Activated B cell treated with CpG ODN at 0.5 μM for 24 hours (primary cell): ENCODE measurements at places on chromosomes 2 and 18. TPM values are rescaled to one million over a fixed set of nuclear protein-coding genes. Genes with fewer than 3 reads are reported as not detected.

GRCh38 chr2:42860319-42861094, 68.1 kb upstream of the HAAO start:
- DNase-seq = no peak

The DNMT3A gene
- total RNA-seq = 45.0 and 49.9 TPM in 2 replicates

GRCh38 chr2:105438104-105438929, 39.5 kb upstream of the FHL2 start:
- no peak for DNase-seq

The PHLPP1 gene
- total RNA-seq = 13.7 and 16.1 TPM in 2 replicates

The PRKAG3 gene
- total RNA-seq = not detected in 2 replicates

- DNase-seq = no peak
Measured at GRCh38 chr2:36493306-36493705, 104.7 kb downstream of the FEZ2 start.

The CCDC85A gene
- not detected in 2 replicates for total RNA-seq

The BUB1 gene
- 5.9 and 6.2 TPM in 2 replicates for total RNA-seq

DNA sequence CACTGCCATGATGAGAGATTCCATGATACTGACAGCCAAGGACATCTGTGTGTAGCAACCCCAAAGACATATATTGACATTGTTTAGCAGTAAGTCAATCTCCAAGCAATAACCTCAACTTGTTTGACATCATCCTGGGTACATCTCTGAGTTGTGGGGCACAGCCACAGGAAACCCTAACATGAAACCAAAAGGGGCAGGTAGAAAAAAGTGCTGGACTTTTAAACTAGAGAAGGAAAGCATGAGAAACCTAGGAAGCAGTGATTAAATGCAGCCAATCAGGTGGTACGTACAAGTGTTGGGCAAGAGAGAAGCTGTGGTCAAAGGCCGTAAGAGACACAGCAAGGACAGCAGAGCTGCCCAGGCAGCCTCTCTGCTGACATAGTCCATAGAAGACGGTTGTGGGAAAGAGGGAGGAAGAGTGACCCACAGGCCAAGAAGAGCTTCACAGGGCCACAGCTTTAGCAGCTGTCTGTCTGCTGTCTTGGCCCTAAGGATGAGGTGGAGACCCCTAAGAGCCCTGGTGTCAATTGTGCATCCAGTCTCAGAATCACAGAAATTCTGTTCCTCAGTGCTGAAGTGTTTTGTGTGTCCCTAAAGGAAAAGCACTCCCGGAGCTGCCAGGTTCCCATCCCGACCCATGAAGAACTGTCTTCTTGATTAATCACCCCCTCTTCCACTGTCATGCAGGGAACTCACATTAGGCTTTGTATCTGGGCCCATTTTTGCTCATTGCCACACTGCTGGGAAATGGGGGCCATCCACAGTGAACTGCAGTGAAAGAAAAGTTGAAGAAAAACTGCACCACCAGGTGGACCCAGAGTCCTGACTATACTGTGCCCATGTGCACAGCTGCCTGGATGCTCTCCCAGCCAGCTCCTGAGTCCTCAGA, 25.4 kb upstream of the CHN1 start:
- no peak for DNase-seq

- no peak for DNase-seq
Measured at GRCh38 chr18:48565105-48565504, 26.3 kb downstream of the CTIF start.

The ITPRIPL1 gene
- 2.7 and 4.4 TPM in 2 replicates for total RNA-seq

- DNase-seq = peak; percentile 28
Measured at GRCh38 chr2:96143231-96143847, 1.9 kb downstream of the DUSP2 start.

DNA sequence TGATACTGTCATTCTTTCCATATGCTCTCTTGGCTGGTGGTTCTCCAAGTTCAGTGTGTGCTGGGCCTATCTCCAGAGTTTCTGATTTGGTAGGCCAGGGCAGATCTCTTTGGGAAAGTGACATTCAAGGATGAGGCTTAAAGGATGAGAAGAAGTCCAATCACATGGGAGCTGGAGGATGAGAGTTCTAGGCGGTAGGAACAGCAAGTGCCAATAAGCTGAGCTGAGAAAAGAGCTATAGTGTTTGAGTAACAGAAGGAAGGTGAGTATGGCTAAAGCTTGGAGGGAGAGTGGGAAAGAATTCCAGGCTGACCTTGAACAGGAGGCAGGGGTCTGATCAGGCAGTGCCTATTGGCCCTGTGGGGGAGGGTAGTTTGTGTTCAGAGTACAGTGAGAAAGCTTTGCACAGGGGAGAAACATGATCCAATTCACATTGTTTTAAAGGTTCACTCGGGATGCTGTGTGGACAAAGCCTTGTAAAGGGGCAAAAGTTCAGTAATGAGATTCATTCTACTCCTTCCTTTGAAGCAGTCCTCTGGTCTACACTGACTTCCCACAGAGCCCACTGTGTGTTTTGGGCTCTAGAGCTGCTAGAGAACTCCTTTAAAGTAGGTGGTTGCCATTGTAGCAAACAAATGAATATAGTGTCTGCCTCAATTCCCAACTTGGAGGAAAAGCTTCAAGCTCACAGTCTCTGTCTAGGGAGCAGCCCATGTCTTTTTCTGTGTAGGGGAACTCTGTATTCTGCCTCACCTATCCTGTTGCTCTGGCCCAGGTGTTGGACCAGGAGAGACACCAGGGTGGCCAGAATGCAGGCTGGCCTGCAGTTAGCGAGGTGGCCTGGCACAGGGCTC, 81.8 kb downstream of the FASTKD2 start:
- no peak for DNase-seq

- DNase-seq = no peak
Measured at GRCh38 chr2:122388208-122388607, 632.8 kb downstream of the TSN start.

GRCh38 chr2:88865801-88866371, 174.4 kb downstream of the RPIA start:
- DNase-seq = no peak

The MYO5B gene
- total RNA-seq = 0.49 and 0.51 TPM in 2 replicates

GRCh38 chr2:42369532-42370229, 8.7 kb upstream of the COX7A2L start:
- no peak for DNase-seq

DNA sequence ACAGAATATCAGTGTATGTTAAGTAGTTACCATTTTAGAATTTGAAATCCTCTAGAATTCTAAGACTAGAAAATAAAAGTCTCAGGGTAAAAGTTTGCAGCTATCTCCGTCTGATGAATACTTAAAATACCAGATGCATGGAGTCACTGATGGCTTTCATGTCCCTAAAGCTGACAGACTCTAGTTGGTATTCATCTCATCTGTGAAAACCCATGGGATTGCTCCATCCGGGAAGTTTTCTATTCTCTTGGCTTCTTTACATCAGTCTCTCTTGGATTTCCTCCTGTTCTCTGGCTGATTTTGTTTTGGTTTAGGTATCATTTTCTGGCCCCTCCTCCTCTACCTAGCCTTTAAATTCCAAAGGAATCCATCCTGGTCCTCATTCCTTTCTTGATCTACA, 465.6 kb upstream of the POU3F3 start:
- no peak for DNase-seq

DNA sequence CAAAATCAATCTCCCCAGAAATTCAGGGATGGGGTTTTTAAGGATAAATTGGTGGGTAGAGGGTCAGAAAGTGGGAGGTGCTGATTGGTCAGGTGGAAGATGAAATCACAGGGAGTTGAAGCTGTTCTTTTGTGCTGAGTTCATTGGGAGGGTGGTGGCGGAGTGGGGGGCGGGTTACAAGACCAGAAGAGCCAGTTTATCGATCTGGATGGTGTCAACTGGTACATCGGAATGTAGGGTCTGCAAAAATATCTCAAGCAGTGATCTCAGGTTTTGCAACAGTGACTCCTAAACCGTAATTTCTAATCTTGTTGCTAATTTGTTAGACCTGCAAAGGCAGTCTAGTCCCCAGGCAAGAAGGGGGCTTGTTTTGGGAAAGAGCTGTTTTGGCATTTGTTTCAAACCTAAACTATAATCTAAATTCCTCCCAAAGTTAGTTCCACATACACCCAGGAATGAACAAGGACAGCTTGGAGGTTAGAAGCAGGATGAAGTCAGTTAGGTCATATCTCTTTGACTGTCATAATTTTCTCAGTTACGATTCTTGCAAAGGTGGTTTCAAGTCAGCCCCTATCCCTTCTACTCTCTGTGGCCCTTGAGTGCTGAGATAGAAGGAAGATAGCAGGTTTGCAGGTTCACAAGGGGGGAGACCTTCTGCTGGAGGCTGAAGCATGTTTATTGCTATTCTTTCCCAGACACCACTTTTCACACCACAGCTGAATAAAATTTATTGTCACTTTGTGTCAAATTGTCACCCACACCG, 12.3 kb upstream of the CXXC1 start:
- no peak for DNase-seq

DNA sequence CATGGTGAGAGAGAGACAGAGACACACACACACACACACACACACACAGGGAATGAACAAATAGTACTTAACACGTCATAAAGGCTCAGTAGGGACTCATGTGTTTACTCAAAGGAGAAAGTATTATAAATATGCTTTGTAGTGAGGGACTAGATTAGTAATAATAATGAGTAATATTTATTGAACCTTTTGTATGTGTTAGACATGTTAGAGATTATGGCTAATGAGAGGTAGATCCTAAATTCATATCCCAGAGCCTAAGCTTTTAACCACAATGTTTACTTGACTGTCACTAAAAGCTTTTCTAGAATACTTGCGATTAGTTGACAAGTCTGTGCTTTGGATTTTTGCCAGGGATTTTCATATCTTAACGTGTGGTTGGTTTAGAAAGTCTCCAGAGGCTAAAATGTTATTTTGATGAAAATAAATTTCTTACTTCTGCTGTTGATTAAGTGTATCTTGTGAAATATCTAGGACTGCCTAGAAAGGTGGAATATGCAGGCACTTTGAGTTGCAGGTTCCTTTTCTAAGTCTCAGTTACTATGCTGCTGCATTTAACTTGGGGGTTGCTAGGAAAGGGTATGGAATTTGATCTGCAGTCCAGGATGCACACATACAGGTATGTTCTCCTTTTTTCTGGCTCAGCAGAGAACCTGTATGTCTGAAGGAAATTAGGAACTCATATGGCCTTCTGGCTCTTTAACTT, 64.5 kb downstream of the UBR3 start:
- DNase-seq = no peak

DNA sequence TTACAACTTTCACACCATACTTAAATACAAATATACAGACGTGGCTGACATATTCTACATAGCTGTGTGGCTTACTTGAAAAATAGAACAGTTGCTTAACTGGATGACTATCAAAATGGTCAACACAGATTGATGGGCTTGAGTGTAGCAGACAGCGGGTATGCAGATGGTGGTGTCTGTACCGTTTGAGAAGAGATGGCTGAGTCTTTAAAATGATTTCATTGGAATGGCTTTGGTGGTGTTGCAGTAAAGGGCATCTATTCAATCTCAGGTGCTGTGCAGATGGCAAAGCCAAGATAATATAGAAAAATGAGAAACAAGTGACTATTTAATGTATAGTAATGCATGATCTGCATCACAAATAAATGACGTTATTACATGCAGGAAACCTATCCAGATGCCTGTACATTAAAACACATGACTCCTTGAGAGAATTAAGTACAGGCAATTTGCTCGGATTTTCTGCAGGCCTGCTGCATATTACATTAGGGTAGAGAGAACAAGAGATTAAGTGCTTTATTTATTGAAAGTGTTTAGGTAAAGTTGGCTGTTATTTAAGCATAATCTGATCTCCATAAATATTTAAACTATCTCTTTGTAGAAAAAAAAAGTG, 68.5 kb downstream of the AGPS start:
- no peak for DNase-seq

The TP53I3 gene
- total RNA-seq = 4.4 and 6.3 TPM in 2 replicates

GRCh38 chr2:112889976-112890375, 21.0 kb upstream of the IL37 start:
- DNase-seq = no peak

GRCh38 chr18:7898181-7898580, 331.1 kb downstream of the PTPRM start:
- DNase-seq = no peak

GRCh38 chr18:7516266-7517117, 50.6 kb upstream of the PTPRM start:
- no peak for DNase-seq

DNA sequence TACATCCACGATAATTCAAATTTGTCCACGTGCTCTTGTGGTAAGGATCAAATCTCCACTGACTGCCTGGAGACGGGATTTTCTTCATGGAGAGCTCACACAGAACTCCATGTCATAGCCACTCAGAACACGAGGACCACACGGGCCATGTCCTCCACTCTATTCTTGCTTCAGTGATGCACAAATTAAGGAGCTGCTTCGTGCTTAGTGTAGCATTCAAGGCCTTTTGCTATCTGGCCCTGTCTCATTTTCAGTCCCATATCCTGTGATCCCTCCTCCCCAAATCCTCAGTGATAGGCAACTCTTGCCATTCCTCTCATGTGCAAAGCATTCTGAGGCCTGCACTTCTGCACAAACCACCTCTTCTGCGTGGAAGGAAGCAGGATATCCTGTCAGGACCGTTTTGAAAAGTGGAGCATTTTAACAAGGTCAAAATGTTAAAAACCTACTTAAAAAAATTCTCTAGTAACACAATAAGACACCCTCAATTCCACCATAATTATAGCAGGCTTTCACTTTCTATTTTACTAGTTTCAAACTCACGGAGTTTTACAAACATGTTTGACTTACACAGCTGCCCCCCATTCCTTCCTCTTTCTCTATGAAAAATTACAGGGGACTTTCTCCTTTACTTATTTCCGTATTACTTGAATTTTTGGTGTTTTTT, 35.2 kb downstream of the ST3GAL5 start:
- no peak for DNase-seq

The KCNG2 gene
- total RNA-seq = not detected in 2 replicates

The WIPF1 gene
- 293 TPM in 2 replicates for total RNA-seq

The CYP27A1 gene
- total RNA-seq = 0.49 and 0.55 TPM in 2 replicates

The PSMD14 gene
- total RNA-seq = 55.0 and 55.1 TPM in 2 replicates

DNA sequence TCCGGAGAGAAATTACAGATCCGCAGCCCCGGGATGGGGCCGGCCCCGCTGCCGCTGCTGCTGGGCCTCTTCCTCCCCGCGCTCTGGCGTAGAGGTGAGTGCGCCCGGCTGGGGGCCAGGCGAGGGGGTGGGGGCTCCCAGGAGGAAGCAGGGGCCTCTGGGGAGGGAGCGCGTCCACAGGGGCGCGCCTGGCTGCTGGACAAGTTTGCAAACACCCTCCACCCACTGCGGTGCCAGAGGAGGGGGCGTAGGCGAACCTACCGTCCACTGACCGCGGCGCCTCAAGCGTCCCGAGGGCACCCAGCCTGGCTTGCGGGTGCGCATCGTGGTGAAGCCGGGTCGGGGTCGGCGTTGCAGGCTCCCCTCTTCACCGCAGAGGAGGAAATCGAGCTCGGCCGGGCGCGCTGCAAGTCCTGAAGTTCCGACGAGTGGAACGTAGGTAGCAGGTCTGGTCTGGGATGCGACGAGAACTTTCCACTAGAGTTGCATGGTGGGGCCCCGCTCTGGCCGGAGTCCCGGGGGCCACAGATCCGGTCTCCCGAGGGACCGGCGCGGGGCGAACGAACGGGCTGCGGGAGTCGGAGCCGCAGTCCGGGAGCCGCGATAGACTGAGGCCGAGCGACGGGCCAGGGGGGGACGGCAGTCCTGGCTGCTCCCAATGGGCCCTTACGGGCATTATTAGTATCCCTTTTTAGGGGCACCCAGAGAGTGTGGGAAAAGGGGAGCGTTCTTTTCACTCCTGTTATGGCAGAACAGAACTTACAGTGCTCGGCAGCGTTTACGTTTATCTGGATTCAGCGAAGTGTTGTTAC, 502 bp downstream of the MERTK start:
- DNase-seq = peak; percentile 32

GRCh38 chr2:61460163-61460562, 10.7 kb downstream of the USP34 start:
- DNase-seq = no peak

GRCh38 chr18:31413137-31413536, 34.4 kb upstream of the DSG3 start:
- DNase-seq = no peak
